HCT116 (cell line): ENCODE measurements at places on chromosomes 4 and X. TPM values are rescaled to one million over a fixed set of nuclear protein-coding genes. Genes with fewer than 3 reads are reported as not detected.

DNA sequence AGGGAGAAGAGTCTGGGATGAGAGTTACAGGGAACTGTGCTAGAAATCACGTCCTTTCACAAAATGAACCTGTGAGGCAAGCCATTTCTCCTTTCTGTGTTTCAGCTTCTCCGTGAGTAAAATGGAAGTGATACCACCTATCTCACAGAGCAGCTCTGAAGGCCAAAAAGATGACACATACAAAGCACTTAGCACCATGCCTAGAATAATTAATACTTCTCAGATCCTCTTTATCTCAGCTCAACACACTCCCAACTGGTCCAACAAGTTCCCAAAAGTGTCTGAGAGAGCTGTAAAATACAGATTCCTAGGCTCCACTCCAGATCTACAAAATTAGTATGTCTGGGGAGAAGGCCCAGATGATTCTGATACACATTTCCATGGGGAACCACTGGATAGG, 38.3 kb downstream of the LHFPL1 start:
- no peak for DNase-seq
- H3K4me3 ChIP-seq = no peak overlapping the region
- H3K27me3 ChIP-seq = no peaks in the 10 kb centered on the region
- no peak overlapping the region for H3K27ac ChIP-seq
- no peaks in the 10 kb centered on the region for H3K4me1 ChIP-seq
- H3K36me3 ChIP-seq = no peaks in the 10 kb centered on the region

GRCh38 chrX:16807976-16808542, 21.8 kb downstream of the TXLNG start:
- H3K27ac ChIP-seq = no peak overlapping the region
- no peak overlapping the region for H3K4me3 ChIP-seq
- no peaks in the 10 kb centered on the region for H3K4me1 ChIP-seq
- no peaks in the 10 kb centered on the region for H3K36me3 ChIP-seq
- H3K27me3 ChIP-seq = no peaks in the 10 kb centered on the region

DNA sequence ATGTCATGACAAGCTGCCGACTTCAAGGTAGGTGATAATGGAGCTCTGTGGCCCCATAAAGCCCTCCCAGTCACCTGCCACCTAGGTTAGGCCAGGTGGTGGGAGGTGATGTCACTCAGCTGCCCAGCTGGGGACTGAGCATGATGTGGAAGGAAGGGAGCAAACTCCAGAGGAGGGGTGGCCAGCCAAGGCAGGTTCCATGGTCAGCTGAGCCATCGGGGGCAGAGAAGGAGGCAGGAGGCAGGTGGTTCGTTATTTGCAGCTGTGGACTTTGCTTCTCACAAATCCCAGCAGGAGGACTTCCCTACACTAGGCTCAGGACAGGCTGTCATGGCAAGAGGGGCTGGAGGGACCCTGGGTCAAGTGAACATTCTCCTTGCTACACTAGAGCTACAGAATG, 2.1 kb downstream of the CCDC120 start:
- H3K27ac ChIP-seq = no peak overlapping the region
- no peak for DNase-seq
- no peaks in the 10 kb centered on the region for H3K27me3 ChIP-seq
- peaks cover 2% of the 10 kb centered on the region; the same call in 1 of the 2 replicates for H3K4me1 ChIP-seq
- H3K36me3 ChIP-seq = no peaks in the 10 kb centered on the region
- H3K4me3 ChIP-seq = no peak overlapping the region

- H3K27ac ChIP-seq = peak overlapping the region; percentile 72
- H3K36me3 ChIP-seq = no peaks in the 10 kb centered on the region; the same call in 1 of the 2 replicates
- H3K27me3 ChIP-seq = no peaks in the 10 kb centered on the region
- H3K4me3 ChIP-seq = no peak overlapping the region
- peaks cover 40% of the 10 kb centered on the region for H3K4me1 ChIP-seq
Observed at GRCh38 chrX:55008571-55009358, 8.6 kb downstream of the APEX2 start.

- no peaks in the 10 kb centered on the region for H3K36me3 ChIP-seq
- no peak overlapping the region for H3K27ac ChIP-seq
- H3K4me1 ChIP-seq = peaks cover 13% of the 10 kb centered on the region
- DNase-seq = no peak
- no peaks in the 10 kb centered on the region for H3K27me3 ChIP-seq
Observed at GRCh38 chr4:139460565-139460964, 6.6 kb downstream of the RAB33B start.

DNA sequence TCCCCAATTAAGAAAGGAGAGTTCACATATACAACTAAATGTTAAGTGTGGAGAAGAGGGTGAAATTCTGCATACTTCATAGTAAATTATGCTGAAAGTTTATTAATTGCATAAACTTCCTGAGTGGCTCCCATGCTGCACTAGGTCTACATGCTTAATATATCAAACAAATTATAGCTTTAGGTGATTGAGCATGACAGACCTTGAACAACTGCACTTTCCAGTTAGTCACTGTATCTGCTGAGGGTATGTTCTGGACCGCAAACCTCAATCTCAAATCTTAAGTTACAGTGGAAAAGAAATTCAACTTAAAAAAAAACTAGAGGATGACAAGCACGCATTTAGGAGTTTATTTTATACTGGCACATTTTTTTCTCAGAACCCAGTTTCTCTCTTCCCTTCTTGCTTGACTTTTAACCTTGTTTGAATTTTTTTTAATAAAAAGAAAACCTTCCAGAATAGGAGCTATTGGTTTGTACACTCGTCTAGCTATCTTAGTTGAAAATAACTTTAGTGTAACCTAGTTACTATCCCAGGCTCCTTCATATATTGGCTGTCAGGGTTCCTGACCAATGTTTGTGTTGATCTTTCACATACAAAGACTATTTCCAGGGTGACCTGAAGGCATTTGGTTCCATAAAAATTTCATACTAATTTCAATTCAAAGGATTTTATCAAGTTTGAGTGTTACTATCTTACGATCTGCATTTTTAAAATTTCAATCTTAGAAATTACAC, 10.2 kb upstream of the FAM120C start:
- no peak overlapping the region for H3K4me3 ChIP-seq
- DNase-seq = no peak
- H3K36me3 ChIP-seq = no peaks in the 10 kb centered on the region
- no peaks in the 10 kb centered on the region for H3K27me3 ChIP-seq
- no peak overlapping the region for H3K27ac ChIP-seq

MSX1 gene
- 59.9 TPM for total RNA-seq

UNC5C gene
- not detected for total RNA-seq

SMIM31 gene
- total RNA-seq = not detected
